Mucosa of descending colon (tissue), 3 donors: ENCODE measurements at places on chromosomes 16 and 17. TPM values are rescaled to one million over a fixed set of nuclear protein-coding genes. Genes with fewer than 3 reads are reported as not detected.

GRCh38 chr17:76434870-76435269 lies 18.1 kb downstream of the UBE2O start:
- DNase-seq = no peak

PRDM7 gene
- not detected for total RNA-seq

CAMTA2 gene
- 71.7 TPM for total RNA-seq

KAT2A gene
- total RNA-seq = 31.4 TPM

DNA sequence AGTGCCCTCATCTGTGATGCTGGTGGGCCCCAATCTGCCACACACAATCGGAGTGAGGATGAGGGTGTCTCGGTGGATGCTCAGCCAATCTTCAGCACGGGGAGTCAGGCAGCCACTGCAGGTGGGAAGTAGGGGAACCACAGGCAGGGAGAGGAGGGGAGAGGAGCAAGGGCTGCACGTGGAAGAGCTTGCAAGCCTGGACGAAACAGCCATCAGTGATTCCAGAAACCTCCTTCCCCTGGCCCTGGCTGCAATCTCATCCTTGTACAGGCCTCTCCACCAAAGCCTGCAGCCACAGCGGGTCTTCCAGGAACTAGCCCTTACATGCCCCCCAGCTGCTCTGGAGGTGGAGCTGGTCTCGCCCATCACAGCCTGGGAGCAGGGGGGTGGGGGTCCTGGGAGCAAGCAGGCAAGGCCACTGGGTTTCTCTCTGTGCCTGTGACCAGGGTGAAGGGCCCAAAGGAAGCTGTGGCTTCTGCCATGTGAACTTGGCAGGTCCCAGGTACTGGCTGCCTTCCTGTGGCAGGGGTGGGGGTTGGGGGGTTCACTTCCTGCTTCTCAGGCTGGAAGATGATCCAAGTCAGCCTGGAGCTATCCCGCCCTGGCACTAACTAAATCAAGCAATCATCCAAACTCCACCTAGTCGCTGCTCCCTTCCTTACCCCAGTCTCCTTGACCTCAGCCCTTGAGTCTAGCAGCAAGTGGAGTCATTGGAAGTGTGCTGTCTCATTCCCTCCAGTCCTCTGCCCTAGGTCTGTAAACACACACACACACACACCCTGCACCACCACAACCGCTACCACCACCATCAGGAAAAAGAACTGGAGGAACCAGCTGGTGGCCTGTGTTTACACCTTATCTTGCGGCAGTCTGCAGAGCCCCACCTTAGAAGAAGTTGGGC lies 29.4 kb upstream of the MLKL start:
- peak; percentile 84 for DNase-seq

- DNase-seq = no peak
Observed at GRCh38 chr17:8438441-8438840, 2.8 kb downstream of the NDEL1 start.

SLC13A2 gene
- 17.1 TPM for total RNA-seq

DNA sequence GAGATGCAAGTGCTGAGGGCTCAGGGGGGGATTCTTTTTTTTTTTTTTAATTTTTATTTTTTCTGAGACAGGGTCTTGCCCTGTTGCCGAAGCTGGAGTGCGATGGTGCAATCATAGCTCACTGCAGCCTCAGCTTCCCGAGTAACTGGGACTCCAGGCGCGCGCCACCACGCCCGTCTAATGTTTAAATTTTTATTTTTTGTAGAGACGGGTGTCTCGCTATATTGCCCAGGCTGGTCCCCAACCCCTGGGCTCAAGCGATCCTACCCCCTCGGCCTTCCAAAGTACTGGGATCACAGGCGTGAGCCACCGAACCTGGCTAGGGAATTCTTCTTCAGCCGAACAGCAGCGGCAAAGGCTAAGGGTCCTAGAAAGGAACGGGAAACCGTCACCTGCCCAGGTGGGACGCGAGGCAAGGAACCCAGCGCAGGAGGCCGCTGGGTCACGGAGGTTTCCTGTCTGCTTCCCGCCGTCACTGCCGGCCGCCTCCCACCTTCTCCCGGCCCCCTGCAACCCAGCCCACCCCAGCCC lies 13.3 kb upstream of the OR1F1 start:
- no peak for DNase-seq

- no peak for DNase-seq
Observed at GRCh38 chr17:77106874-77107358, 33.9 kb upstream of the SEC14L1 start.

DNA sequence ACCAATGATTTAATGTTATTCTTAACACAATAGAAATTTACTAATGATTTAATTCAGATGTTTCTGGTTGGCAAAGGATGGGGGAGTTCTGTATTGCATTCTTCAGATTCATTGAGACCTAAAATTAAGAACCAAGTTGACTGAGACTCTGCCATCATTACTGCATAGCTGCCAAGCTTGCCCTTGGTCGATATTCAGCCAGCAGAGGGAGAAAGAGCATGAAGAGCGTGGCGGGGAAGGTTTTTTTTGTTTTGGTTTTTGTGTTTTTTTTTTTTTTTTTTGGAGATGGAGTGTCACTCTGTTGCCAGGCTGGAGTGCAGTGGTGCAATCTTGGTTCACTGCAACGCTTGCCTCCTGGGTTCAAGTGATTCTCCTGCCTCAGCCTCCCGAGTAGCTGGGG lies 659.4 kb upstream of the EEF2KMT start:
- no peak for DNase-seq

EVI2B gene
- 3.3 TPM for total RNA-seq

- no peak for DNase-seq
Observed at GRCh38 chr16:78288888-78289287, 189.4 kb downstream of the WWOX start.

- DNase-seq = no peak
Observed at GRCh38 chr17:28928061-28928460, 23.3 kb downstream of the PHF12 start.

DNA sequence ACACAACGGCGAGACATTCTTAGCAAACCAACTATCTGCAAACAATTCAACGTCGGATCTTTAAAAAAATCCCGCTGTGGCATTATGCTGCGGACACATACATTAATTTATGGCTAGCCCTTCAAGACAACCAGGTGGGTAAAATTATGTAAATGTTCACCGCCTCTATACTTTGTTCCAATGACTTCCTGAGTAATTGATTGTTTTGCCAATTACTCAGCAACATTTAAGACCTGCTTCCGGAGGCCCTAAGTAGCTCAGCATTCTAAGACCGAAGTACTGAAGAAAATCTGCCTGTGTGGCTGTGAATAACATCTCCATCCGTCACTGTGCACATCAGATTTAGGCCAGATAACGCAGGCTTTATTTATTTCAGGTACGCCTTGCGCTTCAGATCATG lies 23.3 kb downstream of the QPRT start:
- no peak for DNase-seq

DNA sequence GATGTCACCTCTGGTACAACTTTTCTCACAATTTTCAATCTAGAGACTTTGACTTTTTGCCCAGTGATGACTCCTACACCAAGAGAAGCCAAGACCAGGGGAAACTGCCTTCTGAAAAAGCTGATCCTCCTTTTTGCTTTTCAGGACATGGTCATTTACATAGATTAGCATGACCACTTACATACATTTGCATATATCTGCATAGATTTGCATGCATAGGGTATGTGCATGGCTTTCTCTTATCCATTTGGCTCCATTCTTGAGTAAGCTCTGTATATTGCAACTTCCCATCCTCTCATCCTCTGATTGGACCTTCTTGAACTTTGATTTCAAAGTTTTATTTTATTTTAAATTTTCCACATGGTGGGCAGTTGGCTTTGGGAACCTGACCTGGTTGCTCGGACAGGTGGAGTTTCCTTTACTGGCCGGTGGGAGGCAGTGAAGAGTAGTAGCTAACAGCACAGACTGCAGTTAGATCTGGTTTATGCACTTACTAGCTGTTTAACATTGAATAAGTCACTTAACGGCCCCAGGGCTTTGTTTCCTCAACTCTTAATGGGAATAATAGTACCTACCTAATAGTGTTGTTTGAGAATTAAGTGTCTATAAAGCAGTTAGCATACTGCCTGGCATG lies 92.9 kb downstream of the GPR139 start:
- no peak for DNase-seq

USP43 gene
- total RNA-seq = 7.2 TPM

DNA sequence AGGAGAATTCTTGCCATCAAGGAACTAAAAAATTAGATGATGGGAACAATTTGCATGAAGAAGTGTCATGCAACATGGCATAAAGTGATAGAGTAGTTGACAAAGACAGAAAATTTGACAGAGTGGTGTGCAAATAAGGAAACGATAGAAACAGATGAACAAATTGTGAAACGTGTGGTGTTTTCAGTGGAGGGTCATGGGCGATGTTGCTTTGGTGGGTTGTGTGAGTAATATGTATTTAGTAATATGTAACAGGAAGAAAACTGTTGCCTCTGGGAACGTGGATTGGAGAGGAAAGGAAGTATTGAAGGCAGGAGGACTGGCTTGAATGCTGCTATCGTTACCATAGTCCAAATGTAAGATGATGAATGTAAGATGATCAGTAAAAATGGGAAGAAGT lies 3.6 kb downstream of the COX10 start:
- no peak for DNase-seq

DNA sequence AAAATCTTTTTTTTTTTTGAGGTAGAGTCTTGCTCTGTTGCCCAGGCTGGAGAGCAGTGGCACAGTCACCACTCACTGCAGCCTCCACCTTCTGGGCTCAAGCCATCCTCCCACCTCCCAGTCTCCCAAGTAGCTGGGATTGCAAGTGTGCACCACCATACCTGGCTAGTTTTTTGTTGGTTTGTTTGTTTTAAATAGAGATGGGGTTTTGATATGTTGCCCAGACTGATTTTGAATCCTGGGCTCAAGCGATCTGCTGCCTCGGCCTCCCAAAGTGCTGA lies 2.0 kb downstream of the LRRC37B start:
- DNase-seq = no peak
